ENCODE measurements at places on chromosomes 3 and 15.

DNA sequence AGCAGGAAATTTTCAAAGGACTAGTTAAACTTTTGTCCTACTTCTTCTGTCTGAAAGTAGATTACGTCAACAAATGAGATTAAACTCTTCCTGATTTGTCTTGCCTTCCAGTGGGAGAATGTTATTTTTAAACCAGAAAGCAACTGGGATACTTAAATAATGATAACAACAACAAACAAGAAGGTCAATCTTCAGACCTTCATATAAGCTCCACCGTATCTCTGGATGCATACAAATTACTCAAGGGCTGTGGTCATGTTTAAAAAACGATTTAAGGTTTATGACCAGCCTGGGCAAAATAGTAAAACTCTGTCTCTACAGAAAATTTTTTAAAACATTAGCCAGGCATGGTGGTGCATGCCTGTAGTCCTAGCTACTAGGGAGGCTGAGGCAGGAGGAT, 145.3 kb upstream of the NPHP3 start:
- DNase-seq: no peak

- no peak for DNase-seq
Observed at GRCh38 chr3:177729956-177730681, 532.8 kb upstream of the TBL1XR1 start.

DNA sequence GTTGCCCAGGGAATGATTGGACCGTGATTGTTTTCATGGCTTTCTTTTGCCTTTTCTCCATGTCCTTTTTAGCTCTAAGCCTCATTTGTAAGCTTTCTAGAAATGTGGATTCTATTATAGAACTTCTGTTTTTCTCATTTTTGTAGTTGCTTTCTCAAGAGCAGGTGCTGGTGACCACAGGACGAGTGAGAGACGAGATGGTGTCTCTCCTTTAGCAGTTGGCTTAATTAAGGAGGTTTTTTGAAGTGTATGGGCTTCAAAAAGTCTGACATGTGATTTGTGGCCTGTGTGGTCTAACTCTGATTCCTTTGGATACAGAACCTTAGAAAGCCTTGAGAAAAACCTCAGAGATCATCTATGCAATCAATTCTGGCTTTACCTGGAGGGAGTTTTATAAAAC, 292.8 kb downstream of the LPP start:
- DNase-seq: no peak

GRCh38 chr15:42999201-42999779, 78.7 kb upstream of the TTBK2 start:
- DNase-seq: no peak

- DNase-seq: no peak
Observed at GRCh38 chr3:143103652-143104051, 15.9 kb upstream of the CHST2 start.

DNA sequence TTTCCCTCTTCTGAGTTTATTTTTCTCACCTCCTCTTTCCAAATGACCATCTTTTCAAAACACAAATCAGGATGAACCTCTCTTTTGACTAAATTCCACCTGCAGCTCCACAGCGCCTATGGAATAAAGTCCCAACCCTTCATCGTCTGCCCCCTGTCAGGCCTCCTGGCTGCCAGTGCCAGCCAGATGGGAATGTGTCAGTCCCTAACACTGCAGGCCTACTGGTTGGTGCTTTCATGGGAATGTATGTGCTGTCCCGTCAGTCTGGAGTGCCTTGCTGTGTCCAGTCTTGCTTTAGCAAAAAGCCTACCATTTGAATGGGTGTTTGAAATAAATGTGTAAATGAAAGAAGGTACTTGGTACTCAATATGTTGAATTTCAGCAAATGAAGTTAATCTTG, 310.1 kb downstream of the THSD4 start:
- no peak for DNase-seq

DNA sequence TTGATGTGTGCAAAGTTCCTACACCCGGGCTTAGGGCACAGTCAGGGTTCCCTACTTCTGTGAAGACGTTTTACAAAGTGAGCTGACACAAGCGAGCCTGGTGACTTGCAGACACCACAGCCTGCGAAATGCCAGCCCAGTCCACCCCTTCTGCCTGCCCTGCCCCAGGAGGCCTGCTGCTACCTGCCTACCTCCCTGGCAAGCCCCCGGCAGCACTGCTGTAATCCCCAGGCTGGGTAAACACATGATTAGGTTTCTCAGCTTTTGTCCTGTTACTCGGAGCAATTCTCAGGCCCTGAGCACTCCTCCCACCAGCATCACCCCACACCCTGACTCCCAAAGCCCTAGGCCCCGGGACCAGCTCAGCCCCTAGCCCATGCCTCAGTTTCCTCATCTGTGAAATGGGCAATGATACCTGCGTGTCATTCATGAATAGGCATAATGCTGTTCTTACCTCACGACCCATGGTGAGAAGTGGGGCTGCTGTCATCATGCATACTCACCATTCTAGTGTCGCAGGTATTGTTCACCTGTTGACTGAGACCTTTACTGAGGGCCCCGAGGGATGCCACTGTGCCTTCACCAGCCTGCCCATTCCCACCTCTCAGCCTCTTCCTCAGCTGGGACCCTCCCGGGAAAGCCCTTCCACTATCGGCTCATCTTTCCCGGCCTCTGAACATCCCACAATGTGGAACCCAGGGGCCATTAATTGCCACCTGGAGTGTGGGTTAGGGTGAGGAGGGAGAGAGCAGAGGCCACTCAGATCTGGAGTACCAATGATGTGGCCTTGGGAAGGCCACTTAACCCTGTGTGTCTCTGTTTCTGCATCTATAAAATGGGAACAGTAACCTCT, 31.5 kb upstream of the SLC6A6 start:
- DNase-seq: no peak

DNA sequence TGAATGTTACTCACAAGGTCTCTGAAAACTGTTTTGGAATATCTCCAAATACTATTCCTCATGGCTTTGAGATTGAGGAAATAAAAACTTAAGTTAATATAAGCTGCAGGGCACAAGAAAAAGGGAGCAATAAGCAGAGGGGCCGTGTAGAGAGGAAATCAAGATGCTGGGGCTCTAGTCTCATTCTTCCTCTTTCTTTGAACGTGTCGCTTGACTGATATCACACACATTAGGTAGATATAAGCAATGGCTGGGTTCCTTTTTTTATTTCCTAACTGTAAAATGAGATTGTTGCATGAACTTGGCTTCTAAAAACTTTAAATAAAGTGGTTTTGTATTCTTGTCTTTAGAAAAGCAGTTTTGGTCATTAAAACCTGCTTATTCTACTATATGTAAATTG, 326.7 kb upstream of the ROPN1 start:
- no peak for DNase-seq

GRCh38 chr3:157023226-157023625, 136.7 kb downstream of the CCNL1 start:
- DNase-seq: no peak

DNA sequence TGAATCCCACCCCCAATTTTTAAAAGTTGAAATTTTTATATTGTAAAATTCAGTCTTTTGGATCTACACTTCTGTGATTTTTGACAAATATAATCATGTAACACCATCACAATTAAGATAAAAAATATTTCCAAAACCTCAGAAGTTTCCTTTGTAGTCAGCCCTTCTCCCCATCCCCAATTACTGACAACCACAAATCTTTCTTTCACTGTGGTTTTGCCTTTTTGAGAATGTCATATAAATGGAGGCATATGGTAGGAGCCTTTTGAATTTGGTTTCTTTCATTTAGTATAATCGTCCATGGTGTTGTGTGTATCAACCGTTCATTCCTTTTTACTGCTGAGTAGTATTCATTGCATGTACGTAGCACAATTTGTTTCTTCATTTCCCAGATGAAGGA, 7.9 kb upstream of the CILP start:
- no peak for DNase-seq

- DNase-seq: no peak
Observed at GRCh38 chr3:138824114-138824506, 10.6 kb downstream of the PIK3CB start.

- DNase-seq: no peak
Observed at GRCh38 chr3:45555086-45555591, 39.4 kb upstream of the LIMD1 start.

DNA sequence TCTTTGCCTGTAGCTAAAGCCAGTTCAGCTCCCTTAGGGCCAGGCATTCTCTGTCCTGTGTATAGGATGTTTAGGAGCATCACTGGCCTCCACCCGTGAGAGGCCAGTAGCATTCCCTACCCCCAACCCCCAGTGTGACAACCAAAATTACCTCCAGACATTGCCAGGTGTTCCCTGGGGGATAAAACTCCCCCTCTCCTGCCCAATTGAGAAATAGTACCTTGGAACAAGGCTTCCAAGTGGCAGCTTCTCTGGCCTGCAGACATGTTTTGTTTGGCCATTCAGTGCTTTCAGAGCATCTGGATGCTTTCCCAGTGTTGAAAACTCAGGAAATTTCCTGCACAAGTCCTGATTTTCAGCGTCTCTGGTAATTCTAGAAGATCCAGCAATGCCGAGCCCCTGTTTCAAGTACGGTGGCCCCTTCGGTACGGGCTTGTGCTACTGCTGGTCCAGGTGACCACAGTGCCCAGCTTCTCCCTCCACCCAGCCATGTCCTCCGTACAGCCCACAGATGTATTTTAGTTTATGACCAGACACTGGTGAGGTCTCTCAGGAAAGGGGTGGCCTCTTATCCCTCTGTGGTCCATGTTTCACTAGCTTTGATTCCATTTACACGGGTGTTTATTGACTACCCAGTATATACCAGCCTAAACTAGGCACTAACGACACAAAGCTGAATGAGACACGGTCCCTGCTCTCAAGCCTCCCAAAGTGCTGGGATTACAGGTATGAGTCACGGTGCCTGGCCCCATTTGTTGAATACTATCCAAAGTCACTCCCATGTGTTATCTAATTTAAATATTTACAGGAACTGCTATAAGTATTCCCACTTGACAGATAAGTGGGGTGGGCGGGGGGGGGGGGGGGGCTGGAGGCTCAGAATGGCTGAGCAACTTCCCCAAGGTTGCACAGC, 125.4 kb upstream of the RAD18 start:
- no peak for DNase-seq

DNA sequence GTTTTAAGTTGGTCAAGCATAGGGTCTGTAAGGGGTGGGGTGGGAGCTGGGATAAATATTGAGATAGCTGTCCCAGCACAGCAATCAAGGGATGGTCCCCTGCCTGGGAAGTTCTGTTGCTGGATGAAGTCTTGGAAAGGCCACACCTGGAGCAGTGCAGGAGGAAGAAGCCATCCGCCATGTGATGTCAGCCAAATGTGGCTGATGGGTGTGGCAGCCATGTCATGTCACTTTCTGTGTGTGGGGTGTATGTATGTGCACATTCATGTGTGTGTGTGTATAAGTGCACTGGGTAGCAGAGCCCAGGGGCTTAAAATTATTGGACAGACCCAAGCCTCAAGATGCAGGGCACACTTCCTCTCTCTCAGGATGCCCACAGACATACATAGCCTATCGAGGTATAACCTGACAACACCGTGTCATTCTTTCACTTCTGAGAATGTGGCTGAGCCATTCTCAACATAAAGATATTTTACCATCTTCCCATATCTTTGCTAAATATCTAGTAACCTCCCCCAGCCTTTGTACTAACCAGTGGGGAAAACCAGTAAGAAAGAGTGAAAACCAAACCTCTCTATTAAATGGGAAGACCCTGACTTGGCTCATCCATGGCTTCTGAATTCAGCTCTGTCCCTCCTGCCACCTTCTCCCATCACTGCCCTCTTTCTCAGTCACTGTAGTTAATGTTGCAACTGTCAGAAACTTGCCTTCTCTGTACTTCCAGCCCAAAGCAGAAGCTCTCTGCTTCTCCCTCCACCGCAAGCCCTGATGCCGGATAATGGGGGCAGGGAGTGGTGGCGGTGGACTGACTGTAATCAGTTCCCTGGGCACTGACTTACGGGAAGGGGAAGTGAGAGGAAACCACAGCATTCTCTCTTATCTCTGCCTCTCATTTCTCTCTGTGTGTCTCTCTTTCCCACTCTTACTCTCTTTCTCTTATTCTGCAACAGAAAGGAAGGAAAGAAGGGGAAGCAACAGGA, 11.2 kb downstream of the TNFSF10 start:
- no peak for DNase-seq

DNA sequence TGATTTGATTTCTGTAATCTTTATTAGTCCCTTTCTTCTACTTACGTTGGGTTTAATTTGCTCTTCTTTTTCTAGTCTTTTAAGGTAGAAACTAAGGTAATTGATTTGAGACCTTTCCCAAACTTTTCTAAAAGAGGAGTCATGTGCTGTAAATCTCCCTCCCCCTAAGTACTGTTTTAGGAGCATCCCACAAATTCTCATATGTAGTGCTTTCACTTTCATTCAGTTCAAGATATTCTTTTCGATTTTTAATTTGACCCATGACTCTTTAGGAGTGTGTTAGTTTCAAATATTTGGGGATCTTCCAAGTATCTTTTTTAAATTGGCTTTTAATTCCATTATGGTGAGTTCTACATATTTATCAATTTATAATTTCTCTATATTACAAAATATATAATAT, 241.8 kb downstream of the CTNNB1 start:
- DNase-seq: no peak

- DNase-seq: no peak
Observed at GRCh38 chr3:71366988-71367604, 216.4 kb downstream of the FOXP1 start.

GRCh38 chr15:40746916-40747418, 8.1 kb downstream of the RMDN3 start:
- no peak for DNase-seq

DNA sequence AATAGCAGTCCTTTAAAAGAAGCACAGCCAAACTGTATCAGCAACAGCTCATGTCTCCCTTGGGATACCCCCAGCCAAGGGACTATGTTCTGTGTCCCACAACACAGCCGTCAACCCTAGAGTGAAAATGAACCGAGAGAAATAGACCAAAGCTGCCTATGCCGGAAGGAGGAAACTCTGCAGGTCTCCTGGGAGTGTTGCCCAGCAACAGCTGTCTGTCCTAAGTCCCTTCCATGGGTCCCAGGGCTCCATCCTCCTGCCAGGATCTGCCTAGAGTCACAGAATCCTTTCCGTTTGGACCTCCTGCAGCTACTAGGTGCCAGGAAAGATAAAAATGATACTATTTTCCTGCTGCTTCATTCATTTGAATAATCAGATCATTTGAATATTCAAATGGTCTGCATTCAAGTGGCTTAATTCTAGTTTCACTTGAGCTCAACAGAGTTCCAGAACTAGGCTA, 53.1 kb downstream of the TRANK1 start:
- no peak for DNase-seq

DNA sequence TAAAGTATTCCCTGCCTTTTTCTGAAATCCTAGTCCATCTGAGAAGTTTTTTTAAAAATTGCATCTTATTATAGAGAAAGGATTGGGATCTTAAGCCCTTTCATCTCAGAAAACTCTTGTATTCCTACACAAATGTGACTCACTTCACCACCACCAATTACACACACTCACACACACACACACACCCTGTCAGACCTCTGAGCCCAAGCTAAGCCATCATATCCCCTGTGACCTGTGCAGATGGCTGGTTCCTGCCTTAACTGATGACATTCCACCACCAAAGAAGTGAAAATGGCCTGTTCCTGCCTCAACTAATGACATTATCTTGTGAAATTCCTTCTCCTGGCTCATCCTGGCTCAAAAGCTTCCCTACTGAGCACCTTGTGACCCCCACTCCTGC, 1181.9 kb downstream of the ROBO2 start:
- no peak for DNase-seq

Measured in stimulated activated CD8-positive, alpha-beta memory T cell treated with anti-CD3 and anti-CD28 coated beads, Interleukin-7, amount 100 ng/mL, for 1 hour (primary cell).